NCI-H226 (cell line): ENCODE measurements at places on chromosomes 6 and 20.
A peak's percentile ranks its signal among the peaks of the same experiment; 100 is the strongest.

DNA sequence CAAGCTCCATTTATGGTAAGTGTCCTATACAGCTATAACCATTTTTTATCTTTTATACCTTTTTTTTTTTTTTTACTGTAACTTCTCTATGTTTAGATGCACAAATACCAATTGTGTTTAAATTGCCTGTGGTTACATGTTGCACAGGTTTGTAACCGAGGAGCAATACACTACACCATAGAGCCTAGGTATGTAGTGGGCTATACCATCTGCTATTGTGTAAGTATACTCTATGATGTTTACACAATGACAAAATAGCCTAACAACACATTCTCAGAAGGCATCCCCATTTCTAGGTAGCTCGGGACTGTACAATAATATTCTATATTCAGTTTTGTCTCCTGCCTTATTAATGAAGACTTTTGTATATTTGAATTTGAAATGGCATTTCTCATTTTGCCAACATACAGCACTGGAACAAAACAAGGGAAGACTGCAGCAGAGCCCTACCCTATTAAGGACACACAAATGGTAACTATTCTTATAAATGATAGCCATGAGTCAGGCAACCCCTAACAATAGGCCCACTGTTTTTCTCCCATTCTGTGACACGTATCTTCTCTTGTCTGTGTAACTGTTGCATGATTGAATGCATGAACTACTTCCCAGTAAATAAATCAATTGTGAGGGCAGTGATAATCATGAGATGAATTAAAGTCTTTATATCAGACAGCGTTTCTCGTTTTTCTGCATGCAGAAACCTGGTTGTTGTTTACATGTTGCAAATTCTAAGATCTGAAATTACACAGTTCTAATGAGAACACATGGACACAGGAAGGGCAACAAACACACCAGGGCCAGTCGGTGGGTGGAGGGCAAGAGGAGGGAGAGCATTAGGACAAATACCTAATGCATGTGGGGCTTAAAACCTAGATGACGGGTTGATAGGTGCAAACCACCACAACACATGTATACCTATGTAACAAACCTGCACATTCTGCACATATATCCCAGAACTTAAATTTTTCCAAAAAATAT lies 173.9 kb downstream of the EPM2A start:
- no peak for DNase-seq

- no peak for DNase-seq
Observed at GRCh38 chr6:39193201-39193791, 36.0 kb downstream of the KCNK5 start.

GRCh38 chr6:41051873-41052272 lies 1.1 kb upstream of the APOBEC2 start:
- DNase-seq: no peak

DNA sequence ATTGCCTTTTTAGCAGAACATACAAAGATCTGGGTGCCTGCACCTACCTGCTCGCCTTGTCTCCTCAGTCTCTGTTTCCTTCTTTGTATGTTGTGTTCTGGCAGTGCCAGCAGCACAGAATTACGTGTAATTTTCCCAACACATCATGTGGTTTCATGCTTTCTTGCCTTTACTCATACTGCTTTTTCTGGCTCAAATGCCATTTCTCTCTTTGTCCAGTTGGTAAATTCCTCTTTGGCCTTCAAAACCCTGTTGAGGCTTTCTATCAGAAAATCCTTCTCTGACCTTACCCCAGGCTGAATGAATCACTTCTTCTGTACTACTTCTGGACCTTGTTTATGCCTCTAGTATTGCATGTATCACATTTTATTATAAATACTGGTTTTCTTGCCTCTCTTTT lies 31.8 kb downstream of the L3MBTL3 start:
- DNase-seq: no peak

DNA sequence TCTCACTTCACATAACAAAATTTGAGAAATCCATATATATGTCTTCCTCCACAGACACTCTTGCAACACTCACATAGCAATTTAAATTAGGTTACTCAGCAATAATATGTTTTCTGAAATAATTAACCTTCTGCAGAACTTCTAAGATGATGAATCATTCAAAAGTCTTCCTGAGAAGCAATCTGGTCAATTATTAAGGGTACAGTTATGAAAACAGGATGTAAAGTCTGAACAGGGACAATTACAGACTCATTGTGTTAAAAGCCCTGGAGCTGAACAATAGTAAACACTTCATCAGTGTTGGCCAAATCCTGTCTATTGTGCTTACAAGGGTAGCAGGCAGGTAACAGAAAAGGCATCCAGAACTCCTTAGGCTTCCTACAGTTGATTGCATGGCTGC lies 75.4 kb downstream of the FILIP1 start:
- DNase-seq: no peak

DNA sequence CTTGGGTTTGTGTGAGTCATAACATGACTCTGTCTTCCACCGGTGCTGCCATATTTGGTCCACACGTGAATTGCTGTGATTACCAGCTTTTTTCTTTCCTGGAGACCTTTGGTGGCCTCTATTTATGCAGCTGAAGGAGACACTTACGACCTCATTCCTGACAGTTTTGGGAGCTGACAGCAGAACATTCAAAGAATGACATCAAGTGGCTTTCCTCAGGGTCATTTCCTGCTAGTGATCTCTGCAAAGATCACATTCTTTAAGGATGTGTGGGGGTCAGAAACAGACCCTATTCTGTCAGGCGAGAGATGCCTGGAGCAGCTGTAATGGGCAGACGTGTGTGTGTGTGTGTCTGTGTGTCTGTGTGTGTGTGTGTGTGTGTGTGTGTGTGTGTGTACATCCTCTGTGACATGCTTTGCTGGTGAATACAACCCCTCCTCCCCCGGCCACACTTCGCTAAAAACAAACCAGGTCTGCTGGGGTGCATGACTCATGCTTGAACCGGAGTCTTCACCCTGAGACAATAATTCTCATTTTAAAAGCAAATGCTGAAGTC lies 115.6 kb downstream of the TMEM170B start:
- DNase-seq: peak; percentile 75

GRCh38 chr20:41308726-41309413 lies 8.7 kb downstream of the ZHX3 start:
- DNase-seq: peak; percentile 49

GRCh38 chr6:149922642-149923326 lies at the start of gene RAET1G:
Gene RAET1G (minus strand): TSS chr6:149923121. CDS start chr6:149923010, 111 bp downstream.
- DNase-seq: peak; percentile 93

GRCh38 chr6:10721850-10722569 lies 860 bp upstream of the TMEM14C start:
- DNase-seq: no peak

DNA sequence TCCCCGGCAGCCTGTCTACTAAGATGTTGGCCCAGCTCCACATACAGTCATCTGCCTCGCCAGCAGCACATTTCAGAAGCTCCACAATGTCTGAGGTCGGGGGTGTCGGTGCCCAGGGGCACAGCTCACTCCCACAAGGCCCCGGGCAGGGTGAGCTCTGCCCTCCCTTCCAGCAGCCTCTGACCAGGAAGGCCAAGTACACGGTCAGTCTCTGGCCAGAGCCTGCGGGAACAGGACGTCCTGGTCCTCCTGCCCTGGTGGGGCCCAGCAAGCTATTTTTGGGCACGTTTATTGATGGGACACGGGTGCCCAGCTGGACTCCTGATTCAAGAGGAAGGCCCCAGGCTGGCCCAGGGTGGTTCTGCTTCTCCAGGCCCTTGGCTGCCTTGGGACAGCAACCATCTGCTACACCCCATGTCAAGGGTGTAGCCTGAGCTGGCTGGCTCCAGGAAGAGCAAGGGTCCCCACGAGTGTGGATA lies 114.9 kb upstream of the PTPN1 start:
- DNase-seq: peak; percentile 90

- peak; percentile 69 for DNase-seq
Observed at GRCh38 chr20:13231031-13231752, 10.1 kb downstream of the ISM1 start.
